Cardiac fibroblast (primary cell): ENCODE measurements at places on chromosomes 1 and 21.

- DNase-seq, result no peak
Observed at GRCh38 chr1:224252479-224252878, 69.4 kb downstream of the DEGS1 start.

DNA sequence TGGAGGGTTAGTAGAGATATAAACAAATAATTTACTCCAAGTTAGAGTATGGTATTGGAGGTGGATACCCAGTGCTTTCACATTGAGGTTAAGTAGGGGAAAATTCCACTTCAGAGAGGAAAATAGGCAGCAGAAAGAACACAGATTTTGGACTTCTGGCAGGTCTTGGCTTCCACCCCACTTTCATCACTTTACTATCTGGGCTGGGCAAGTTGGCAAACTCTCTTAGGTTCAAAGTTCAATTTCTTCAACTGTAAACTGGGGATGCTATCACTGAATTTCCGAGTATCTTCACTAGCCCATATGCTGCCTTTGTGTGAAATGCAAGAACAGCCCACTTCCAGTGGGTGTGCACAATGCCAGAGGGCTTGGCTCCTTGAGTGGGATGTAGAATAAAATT lies 214.9 kb downstream of the GABPA start:
- DNase-seq, result no peak

- DNase-seq, result no peak
Observed at GRCh38 chr1:182357171-182357570, 34.4 kb downstream of the GLUL start.

- no peak for DNase-seq
Observed at GRCh38 chr1:241560146-241560848, 28.1 kb downstream of the KMO start.

GRCh38 chr1:183609313-183609712 lies 19.1 kb upstream of the NCF2 start:
- DNase-seq, result peak; percentile 90

DNA sequence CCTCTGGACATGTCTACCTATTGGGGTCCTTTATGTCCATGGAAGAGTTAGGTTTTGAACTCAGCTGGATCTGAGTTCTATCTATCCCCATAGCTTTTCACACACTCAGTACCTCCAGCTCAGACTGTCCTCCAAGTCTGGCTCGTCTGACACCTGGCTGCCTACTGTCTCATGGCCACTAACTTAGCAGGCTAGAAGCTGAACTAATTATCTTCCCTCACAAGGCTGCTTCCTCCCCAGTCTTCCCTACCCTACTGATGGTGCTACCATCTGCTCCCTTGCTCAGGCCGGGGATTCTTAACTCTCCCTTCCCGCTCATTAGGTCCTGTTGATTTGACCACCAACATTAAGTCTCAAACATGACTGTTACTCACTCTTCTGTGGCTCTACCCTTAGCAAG lies 13.4 kb downstream of the VANGL2 start:
- no peak for DNase-seq

- no peak for DNase-seq
Observed at GRCh38 chr1:216448011-216448510, 24.8 kb upstream of the USH2A start.

DNA sequence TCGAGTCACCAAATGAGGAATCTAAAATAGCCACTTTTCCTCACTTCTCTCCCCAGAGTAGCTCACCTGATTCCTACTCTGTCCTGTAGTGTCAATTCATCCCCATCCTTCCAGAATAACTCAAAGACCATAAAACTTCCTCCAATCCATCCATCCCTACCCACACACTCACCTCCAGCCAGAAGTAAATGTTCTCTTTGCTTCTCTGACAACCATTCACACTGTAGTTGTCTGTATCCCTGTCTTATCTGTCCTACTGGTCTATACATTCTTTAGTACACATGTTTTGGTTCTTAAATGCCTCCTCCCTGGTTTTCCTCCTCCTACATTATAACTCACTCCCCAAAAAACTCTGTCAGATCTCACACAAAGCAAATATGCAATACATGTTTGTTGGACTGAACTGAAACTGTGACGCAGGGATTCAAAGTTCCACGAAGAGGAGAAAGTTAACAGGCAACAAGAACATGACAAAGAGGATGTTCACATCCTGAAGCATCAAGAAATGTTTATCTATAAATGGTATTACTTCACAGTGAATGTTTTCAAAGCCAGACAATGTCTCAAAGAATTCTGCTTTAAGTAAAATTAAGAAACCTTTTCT lies 11.0 kb downstream of the TP53BP2 start:
- DNase-seq, result peak; percentile 85

DNA sequence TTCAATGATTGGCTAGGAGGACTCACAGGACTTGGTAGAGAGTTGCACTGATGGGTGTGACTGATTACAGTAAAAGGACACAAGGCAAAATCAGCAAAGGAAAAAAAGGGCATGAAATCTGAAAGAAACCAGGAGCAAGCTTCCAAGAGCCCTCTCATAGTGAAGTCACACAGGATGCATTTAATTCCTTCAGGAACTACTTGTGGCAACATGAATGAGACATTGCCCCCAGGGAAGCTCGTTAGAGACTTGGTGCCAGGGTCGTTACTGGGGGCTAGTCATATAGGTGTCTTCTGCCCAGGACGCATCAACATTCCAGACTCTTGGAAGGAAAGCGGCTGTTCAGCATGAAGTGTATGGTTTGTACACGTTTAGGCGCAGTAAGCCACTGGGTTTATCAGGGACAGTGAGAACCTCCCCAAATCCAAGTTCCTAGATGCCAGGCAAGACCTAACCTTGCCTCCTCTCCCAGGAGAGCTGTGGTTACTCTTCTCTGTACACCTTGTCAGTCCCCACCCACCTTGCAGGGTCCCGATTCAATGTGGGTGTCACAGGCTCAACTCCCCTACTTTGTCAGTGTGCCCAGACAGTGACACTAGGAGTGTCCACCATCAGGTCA lies 26.0 kb upstream of the C2CD2 start:
- DNase-seq, result no peak

GRCh38 chr1:67393240-67393639 lies 37.0 kb downstream of the SERBP1 start:
- no peak for DNase-seq

- DNase-seq, result no peak
Observed at GRCh38 chr1:26690157-26690556, 5.7 kb upstream of the ARID1A start.

DNA sequence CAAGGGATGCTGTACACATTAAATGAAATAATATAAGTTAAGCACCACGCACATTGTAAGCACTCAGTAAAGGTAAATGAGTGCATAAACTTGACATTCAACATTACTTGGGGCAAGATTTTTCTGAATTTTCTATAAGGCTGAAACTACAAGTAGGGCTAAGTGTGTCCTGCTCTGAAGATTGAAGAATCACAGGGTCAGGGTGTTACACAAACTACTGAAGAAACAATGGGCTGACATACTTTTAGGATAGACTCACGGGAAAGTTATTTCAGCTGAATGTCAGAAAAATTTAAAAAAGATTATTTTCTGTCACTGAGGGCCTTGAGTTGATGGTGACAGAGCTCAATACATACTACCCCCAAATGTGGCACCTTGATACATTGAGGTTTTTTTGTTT lies 644.2 kb upstream of the PLXNA2 start:
- DNase-seq, result peak; percentile 3

DNA sequence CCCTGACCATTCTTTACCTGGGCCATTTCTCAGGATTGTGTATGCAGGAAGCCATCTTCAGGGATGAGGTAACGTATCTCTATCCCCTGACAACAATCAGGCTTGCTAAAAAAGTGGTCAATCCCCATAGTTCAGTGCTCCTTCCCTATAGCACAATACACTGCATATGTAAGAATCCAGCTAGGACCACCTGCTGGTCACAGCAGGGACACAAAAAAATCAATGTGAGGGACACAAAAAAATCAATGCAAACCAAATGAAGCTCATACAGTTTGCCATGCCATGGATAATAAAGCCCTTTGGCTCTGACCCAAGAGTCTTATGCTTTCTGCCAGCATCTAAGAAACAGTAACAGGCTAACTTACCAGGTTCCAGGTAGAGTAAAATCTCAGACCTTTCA lies 16.3 kb downstream of the ACBD6 start:
- DNase-seq, result no peak

GRCh38 chr21:25501996-25502665 lies 105.2 kb downstream of the MRPL39 start:
- no peak for DNase-seq
